Activated naive CD8-positive, alpha-beta T cell treated with anti-CD3 and anti-CD28 coated beads for 36 hours (primary cell): ENCODE measurements at places on chromosomes 3 and 15. TPM values are rescaled to one million over a fixed set of nuclear protein-coding genes. Genes with fewer than 3 reads are reported as not detected.

Gene GOLGA6L10
- total RNA-seq: 1.1 TPM

Gene DUOXA2
- not detected for total RNA-seq

DNA sequence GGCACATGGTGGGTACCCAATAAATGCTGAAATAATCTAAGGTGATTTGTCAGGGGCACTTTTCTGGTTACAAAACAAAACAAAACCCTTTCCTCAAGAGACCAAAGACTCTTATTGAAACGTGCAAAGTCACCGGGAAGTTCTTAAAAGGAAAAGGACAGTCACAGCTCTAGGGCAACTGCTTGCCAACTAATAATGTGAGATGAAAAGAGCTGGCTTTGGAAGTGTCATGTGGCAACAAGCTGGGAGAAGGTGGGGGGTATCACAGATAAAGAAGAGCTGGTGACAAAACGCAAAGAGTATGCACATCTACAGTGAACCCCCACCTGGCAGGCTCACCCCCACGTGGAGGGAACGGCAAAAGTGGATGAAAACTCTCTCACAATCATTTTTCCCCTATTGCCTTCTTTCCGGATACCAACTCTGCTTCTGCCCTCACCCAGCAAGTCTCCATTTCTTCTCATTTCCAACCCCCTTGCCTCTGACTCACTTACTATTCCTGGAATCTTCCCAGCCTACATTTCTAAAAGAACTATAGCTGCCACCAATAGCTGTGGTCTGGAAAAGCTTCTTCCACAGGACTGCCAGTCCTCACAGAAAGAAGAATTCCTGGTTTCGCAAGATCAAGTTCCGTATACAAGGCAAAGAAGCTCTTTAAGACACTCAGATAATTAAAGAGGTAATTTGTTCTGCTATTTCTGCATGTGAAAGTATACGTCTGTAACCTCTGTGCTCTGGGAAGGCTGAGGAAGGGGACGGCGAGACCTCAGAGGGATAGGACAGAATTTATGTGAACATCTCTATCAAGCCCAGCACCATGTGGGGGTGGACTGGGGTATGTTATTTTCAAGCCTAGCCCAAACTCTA lies 21.8 kb upstream of the ANPEP start:
- peaks cover 2% of the 10 kb centered on the region for H3K4me1 ChIP-seq
- DNase-seq: no peak
- H3K27me3 ChIP-seq: no peaks in the 10 kb centered on the region
- H3K4me3 ChIP-seq: no peak overlapping the region

Gene C3orf20
- total RNA-seq: not detected

Gene KLHL6
- total RNA-seq: 26.6 TPM

- DNase-seq: no peak
- H3K4me3 ChIP-seq: no peak overlapping the region
- peaks cover 3% of the 10 kb centered on the region for H3K27me3 ChIP-seq
- H3K36me3 ChIP-seq: no peaks in the 10 kb centered on the region
- no peak overlapping the region for H3K27ac ChIP-seq
Measured at GRCh38 chr3:55647063-55647462, 160.0 kb upstream of the WNT5A start.

DNA sequence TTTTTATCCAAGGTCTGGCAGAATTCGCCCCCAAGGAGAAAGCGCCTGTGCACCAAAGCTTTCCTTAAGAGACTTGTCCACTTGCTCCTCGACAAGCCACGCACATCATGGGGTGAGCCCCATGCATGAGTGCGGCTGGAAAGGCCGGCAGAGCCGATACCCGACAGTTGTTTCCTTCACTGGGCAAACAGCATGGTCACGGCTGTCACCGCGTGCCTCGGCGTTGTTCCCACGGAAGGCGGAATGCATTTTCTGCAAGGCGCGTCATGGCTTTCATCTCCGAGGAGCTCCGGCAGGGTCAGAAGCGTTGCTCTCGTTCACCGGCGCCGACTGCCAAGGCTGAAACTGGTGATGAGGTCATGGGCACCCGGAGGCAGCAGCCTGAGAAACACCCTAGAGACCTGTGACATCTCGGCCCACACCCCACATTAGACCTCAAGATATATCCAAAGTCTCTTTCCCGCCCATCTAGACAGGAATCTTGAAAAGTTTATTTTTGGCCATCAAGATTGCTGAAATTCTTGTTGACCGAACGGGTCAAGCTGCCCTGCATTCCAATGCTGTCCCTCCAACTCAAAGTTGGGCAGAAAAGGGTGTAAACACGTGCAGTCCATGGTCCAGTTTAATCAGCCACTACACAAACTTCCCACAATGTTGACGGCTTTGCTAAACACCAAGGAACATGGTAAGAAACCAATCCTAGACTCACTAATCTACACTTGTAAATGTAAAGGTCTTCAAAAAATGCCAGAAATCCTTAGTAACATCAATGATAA lies 604 bp upstream of the TJP1 start:
- H3K36me3 ChIP-seq: no peaks in the 10 kb centered on the region
- peak; percentile 12 for DNase-seq
- H3K4me1 ChIP-seq: peaks cover 14% of the 10 kb centered on the region
- no peak overlapping the region for H3K4me3 ChIP-seq
- no peak overlapping the region for H3K27ac ChIP-seq

- peaks cover 9% of the 10 kb centered on the region for H3K4me1 ChIP-seq
- DNase-seq: no peak
- no peak overlapping the region for H3K27ac ChIP-seq
Measured at GRCh38 chr3:66267031-66267430, 46.2 kb downstream of the SLC25A26 start.

GRCh38 chr3:127289706-127290575 lies 2.1 kb upstream of the PRR20G start:
- DNase-seq: no peak
- peaks cover 6% of the 10 kb centered on the region for H3K27me3 ChIP-seq
- H3K27ac ChIP-seq: no peak overlapping the region
- no peaks in the 10 kb centered on the region for H3K36me3 ChIP-seq
- H3K4me3 ChIP-seq: no peak overlapping the region
- H3K4me1 ChIP-seq: no peaks in the 10 kb centered on the region

Gene ARHGEF3
- 81.2 TPM for total RNA-seq

GRCh38 chr3:111236836-111237713 lies 165.5 kb downstream of the NECTIN3 start:
- H3K4me3 ChIP-seq: no peak overlapping the region
- H3K4me1 ChIP-seq: peaks cover 16% of the 10 kb centered on the region
- H3K27me3 ChIP-seq: no peaks in the 10 kb centered on the region
- H3K36me3 ChIP-seq: peaks cover 12% of the 10 kb centered on the region
- DNase-seq: no peak

DNA sequence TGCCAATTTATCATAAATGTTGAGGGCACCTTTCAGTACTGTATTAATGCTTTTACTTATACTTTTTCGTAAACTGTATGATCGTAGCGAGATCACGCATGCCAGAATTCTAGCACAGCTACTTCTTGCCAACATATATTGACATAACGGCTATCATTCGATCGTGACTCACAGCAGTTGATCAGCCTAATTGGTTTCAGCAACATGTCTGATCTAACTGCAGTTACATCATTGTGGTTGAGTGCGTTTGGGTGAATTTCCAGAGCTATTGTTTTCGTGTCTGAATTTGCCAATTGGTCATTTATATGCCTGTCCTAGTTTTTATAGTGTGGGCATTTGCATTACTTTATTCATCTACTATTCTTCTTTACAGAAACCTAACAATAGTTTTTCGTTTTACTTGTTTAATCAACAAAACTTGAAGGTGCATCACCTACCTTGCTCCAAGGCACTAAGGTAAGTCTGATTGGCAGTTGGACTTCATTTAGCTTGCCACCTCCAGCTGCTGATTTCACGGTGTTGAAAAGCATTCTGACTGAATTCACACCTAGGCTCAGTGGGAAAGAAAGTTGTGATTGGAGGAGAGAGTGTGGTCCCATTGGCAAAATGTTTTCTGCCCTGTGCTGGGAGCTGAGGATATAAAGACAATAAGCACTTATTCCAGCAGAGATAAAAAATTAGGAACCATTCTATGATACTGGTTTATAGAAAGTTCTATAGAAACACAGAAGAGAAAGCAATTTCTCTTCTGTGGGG lies 120.9 kb upstream of the RGMA start:
- no peak overlapping the region for H3K4me3 ChIP-seq
- peaks cover 5% of the 10 kb centered on the region for H3K27me3 ChIP-seq
- no peak for DNase-seq
- no peaks in the 10 kb centered on the region for H3K4me1 ChIP-seq
- H3K36me3 ChIP-seq: no peaks in the 10 kb centered on the region
- no peak overlapping the region for H3K27ac ChIP-seq

DNA sequence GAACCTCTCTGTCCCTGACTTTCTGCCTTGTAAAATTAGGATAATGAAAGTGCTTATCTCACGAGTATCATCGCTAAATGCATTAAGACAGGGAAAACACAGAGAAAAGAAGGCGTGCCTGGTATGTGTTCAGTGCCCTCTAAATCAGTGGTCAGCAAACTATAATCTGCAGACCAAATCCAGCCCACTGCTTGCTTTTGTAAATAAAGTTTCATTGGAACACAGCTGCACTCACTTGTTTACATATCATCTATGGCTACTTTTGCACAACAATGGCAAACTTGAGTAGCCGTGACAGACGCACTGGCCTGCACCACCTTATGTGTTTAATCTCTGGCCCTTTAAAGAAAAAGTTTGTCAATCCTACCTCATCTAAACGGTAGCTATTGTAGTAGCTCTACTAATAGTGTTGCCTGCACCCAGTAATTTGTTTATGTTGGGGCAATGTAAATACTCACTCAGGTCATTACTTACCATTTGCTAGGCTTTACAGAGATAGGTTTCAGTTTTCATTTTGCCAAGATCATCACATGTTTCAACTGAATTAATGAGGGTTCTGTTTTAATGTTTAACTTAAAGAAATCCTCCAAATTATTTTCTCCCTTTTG lies 229.4 kb downstream of the FEZF2 start:
- peaks cover 20% of the 10 kb centered on the region for H3K27me3 ChIP-seq
- no peaks in the 10 kb centered on the region for H3K36me3 ChIP-seq

- H3K27ac ChIP-seq: no peak overlapping the region
- H3K27me3 ChIP-seq: peaks cover 12% of the 10 kb centered on the region
- no peak overlapping the region for H3K4me3 ChIP-seq
- no peaks in the 10 kb centered on the region for H3K4me1 ChIP-seq
Measured at GRCh38 chr15:31831596-31831995, 198.7 kb upstream of the CHRNA7 start.

GRCh38 chr3:11021611-11022011 lies 29.1 kb downstream of the SLC6A1 start:
- H3K27me3 ChIP-seq: peaks cover 6% of the 10 kb centered on the region
- no peak overlapping the region for H3K4me3 ChIP-seq
- no peaks in the 10 kb centered on the region for H3K4me1 ChIP-seq

DNA sequence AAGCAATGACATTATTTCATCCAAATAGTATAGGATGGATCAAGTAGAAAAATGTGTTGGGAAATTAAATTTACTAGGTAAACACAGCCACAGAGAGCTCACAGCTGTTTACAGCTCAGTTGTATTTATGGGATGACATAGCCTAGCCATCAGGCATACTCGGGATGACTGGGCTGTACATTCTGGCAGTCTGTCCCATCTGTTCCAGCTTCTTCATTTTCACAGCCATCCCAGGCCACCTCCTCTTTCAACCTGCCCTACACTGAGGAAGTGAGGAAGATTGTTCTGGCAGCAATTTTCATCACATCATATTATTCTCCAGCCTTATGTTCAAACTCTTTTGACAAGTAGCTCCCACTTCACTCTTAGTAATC lies 98.4 kb upstream of the PFN2 start:
- H3K4me3 ChIP-seq: no peak overlapping the region
- no peak for DNase-seq
- H3K27me3 ChIP-seq: peaks cover 34% of the 10 kb centered on the region
- no peaks in the 10 kb centered on the region for H3K4me1 ChIP-seq
- H3K36me3 ChIP-seq: no peaks in the 10 kb centered on the region

DNA sequence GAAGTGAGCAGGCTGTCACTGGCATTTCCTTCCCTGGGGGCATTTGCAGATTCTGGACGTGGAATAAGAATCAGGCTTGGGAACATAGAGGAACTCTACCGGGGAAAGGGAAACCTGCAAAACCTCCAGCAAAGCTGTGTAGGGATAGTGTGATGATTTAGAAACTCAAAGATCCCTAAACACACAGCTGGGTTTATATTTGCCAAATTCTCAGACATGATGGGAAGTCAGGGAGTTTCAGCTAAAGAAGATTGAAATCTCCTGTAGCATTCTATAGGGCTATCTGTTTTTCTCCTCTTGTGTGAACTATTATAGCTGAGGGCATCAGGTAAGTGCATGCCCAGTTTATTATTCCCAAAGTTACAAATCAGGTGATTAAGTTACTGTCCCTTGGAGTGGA lies 9.2 kb upstream of the CLEC3B start:
- H3K4me1 ChIP-seq: peaks cover 16% of the 10 kb centered on the region
- no peak for DNase-seq
- no peak overlapping the region for H3K4me3 ChIP-seq
- H3K36me3 ChIP-seq: peaks cover 26% of the 10 kb centered on the region
- H3K27ac ChIP-seq: no peak overlapping the region

Gene ATP10A
- 26.8 TPM for total RNA-seq

GRCh38 chr3:24628523-24629258 lies 134.0 kb upstream of the THRB start:
- no peaks in the 10 kb centered on the region for H3K36me3 ChIP-seq
- no peak for DNase-seq
- H3K4me1 ChIP-seq: no peaks in the 10 kb centered on the region
- H3K27ac ChIP-seq: no peak overlapping the region
- no peaks in the 10 kb centered on the region for H3K27me3 ChIP-seq

DNA sequence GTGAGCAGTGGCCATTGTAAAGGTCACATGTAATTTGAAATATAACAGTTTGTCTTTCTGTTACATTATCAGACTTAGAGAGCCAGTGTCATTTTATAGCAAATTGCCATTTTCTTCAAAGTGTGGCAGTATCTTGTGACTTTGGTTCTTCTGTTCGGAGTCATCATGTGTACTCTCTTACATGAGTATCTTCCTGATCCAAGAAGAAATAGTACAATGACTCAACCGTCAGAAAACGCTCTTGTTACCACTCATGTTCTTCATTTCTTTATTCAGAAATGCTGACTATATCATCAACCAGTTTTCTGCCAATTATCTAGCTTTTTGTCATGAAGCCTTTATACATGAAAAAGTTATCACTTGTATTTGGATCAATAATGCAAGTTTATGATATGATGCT lies 93.6 kb upstream of the CGNL1 start:
- no peak for DNase-seq
- peaks cover 27% of the 10 kb centered on the region for H3K36me3 ChIP-seq
- H3K4me3 ChIP-seq: no peak overlapping the region
- no peak overlapping the region for H3K27ac ChIP-seq
- no peaks in the 10 kb centered on the region for H3K27me3 ChIP-seq
- no peaks in the 10 kb centered on the region for H3K4me1 ChIP-seq

Gene DCLK3
- 0.10 TPM for total RNA-seq

DNA sequence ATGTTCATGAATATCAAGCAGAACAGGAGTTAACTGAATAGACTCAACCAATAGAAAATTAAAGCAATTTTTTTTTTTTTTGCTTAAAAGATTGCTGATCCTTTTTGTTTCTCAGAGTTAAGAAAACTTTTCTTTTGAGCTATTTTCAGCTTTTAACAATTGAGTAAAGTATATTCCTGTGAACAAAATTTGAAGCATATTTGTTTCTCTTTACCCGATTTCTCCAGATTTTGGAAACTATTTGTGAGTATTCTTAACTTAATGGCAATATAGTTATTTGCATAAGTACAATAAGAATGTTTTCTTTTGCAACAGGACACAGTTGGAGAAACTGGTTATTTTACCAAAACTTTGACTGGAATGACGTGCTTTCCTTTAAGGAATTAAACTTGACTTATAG lies 53.4 kb upstream of the C15orf39 start:
- no peak for DNase-seq
- H3K4me3 ChIP-seq: no peak overlapping the region
- H3K4me1 ChIP-seq: peaks cover 7% of the 10 kb centered on the region

GRCh38 chr3:42790714-42791229 lies 13.5 kb downstream of the HIGD1A start:
- H3K4me3 ChIP-seq: no peak overlapping the region
- H3K27me3 ChIP-seq: no peaks in the 10 kb centered on the region
- H3K27ac ChIP-seq: no peak overlapping the region
- peaks cover 11% of the 10 kb centered on the region for H3K4me1 ChIP-seq
- DNase-seq: no peak
- H3K36me3 ChIP-seq: peaks cover 24% of the 10 kb centered on the region
